ENCODE measurements at places on chromosomes 4 and X.
A peak's percentile ranks its signal among the peaks of the same experiment; 100 is the strongest.

DNA sequence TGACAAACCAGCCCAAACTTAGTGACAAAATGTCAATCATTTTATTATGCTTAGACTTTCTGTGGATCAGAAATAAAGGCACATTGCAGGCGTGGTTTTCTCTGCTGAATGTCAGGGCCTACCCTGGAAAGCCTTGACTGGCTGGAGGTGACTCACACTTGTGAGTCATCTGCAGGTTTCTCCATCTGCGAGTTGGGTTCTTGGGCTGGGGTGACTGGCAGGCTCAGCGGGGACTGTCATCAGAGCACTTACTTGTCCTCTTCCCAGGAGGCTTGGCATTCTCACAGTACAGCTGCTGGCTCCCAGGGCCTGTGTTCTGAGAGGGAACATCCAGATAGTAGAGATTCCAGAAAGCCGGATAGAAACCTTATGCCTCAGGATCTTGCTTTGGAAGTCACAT, 153.8 kb upstream of the AGA start:
- DNase-seq, result no peak

DNA sequence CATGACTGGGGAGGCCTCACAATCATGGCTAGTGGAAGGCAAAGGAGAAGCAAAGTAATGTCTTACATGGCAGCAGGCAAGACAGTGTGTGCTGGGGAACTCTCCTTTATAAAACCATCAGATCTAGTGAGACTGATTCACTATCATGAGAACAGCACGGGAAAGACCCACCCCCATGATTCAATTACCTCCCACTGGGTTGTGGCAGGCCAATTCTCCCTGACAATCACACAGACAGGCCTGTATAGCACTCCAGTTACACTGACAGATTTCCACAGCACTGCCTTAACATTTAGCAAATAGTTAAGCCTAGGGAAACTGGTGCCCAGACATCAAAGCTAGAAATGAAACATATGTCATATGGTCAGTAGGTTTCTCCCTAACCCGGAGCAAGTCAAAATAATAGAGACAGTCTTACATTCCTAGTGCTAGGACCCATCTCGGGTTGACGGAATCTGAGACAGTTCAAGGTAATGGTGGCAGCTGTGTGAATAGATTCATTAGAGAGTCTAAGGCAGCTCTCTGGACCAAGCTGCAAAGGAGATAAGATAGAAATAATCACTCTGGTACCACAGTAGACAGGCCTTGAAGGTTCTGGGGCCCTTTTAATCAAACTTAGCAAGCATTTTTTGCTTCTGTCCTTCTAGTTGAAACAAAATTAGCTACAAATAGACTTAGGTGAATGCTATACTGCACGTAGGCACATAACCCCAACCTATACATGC, 9.4 kb upstream of the HERC5 start:
- DNase-seq, result peak; percentile 56

DNA sequence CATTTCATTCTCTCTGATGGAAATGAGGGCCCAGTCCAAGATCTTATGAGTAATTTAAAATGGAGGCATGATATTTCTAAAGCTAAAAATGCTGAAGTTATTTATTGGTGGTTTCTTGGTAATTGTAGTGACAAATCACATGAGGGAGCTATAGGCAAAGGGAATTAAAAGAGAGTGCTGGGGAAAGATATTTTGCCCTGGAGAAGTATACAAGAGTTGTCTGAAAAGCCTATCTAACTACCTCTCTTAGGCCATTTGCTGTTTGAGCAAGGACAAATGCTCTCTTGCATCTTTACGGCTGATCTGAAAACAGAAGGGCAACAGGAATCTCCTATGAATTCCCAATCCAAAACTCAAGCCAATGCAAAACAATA, 89.4 kb downstream of the FMR1NB start:
- DNase-seq, result no peak

DNA sequence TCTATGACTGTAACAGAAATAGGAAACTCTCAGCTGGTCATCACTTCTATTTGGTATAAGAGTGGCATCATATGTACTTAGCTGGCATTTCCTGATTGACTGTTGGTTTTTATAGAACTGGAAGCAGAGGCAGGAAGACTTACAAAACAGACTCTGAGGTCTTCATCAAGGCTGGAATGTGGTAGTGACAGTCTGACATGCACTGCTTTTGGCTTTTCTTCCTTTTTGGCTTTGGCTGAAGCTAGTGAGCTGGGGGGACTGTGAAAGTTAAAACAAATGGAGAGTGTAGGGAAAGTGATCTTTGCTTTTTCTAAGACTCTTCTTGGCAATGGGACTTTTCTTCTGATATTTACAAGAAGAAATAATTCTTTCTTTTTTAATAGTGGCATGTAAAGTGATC, 121.1 kb upstream of the SLC4A4 start:
- DNase-seq, result no peak

DNA sequence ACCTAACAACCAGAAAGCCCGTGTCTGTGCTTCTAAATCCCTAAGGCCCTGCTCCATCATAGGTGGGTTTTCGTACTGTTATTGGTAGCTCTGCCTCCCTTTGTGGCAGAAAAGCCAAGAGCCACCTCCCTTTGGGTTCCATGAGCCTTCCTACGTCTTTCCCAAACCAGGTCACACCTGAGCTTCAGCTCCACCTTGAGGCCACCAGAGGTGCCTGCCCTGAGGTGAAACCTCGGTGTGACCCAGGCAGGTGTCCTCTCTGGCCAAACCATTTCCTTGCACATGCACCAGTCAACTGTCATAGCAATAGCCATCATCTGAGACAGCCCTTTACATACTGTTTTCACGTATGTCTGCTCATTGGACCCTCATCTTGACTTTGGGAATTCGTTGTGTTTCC, 188.0 kb upstream of the RBPJ start:
- DNase-seq, result no peak

DNA sequence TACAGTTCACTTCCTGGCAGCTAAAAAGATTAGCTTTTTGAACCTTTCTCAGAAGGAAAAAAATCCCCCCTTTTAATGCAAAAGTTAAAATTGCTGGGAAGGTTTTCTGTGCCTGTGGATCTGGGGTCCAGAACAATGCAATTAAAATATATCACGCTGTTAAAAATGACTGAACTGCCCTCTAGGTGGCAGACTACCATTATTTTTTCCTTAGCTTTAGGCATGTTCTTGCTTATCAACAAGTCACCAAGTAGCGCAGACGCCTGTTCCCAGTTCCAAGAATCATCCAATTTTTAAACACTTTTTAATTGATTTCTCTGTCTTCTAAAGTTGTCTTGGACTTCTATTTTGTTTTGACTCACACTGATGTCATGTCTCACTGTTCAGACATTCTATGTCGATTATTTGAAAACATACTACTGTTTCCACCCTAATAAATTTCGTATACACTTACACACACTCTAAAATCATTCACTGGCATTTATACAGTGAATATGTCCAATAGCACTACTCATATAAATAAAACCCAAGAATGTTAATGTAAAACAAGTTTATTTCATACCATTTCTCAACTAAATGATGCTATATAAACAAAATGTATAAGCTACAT, 661.6 kb downstream of the RAPGEF2 start:
- DNase-seq, result peak; percentile 64

GRCh38 chr4:107219681-107220080, 183.6 kb upstream of the DKK2 start:
- DNase-seq, result no peak

DNA sequence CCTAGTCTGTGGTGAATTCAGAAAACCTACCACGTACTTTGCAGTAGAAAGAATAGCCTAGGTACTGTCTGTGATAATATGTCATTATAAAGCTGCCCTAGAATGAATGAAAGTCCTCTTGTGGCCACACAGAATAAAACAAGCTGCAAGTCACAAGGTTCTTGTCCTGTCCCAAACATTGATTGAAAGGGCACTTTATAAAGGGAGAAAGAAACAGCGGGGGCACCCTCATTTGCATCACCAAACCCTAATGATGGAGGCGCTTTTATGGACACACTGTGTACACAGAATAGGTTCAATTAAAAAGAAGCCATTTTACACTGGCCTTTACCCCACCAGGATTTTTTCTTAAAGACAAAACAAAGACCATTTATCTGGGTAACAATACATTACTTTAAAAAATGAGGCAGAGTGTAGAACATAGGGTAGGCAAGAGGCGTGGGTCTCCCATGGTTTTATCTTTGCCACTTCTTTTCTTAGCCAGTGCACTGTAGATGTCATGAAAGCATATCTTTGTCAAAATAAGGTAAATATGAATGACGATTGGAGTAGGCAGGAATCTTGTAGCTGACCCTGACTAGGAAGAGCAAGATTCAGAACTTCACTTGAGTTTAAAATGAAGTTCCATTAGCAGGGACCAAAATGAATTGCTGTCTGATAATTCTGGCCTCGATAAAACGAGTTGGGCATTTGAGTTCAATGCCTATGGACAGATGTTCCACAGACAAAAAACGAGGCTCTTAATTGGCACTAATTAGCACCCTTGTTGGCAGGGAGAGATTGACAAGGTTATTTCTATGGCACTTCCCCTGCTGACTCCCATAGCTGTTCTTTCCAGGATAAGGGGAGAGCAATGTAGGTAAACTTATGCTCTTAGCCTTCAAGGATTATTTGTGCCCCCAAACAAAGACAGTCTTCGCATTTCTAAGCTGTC, 365.1 kb downstream of the AFF2 start:
- no peak for DNase-seq

DNA sequence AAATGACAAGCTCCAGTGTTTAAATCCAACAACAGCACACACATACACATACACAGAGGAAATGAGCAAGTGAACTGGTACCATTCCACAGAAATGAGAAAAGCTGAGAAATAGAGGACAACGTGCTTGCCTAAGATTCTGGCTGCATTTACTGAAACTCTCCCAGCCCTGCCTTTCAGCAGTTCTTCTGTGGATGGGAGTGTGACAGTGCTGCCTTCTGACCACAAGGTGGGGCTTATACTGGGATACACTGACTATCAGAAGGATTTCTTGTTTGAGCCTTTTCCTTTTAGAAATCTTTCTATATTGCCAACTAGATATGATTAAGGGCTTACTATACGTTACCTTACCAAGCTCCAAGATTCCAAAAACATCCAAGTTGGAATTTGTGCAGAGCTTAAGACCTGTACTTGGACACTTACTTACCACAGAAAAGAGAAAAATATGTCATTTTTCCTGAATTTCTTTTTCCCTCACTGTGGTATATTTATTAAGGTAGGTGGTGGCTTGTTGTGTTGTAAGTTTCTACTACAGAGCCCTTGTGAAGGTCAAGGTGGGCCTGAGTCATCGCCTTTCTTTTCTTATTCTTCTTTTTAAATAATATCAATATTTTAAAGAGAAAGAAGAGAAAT, 10.7 kb upstream of the CXCL8 start:
- DNase-seq, result peak; percentile 64

- no peak for DNase-seq
Measured at GRCh38 chr4:138185859-138186645, 56.1 kb downstream of the SLC7A11 start.

- no peak for DNase-seq
Measured at GRCh38 chr4:155444721-155445120, 68.0 kb upstream of the MAP9 start.

DNA sequence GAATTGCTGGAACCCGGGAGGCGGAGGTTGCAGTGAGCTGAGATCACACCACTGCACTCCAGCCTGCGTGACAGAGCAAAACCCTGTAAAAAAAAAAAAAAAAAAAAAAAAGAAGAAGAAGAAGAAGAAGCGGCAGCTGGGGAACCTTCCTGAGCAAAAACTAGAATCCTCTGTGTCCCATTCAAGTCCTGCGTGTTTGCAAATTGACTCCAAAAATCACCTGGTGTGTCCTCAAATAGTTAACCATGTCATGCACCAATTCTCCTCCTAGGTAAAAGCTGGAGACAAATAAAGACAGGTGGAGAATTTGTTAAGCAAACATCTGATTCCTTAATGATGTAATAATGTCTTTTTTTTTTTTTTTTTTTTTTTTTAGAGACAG, 31.9 kb upstream of the ASMTL start:
- DNase-seq, result no peak

DNA sequence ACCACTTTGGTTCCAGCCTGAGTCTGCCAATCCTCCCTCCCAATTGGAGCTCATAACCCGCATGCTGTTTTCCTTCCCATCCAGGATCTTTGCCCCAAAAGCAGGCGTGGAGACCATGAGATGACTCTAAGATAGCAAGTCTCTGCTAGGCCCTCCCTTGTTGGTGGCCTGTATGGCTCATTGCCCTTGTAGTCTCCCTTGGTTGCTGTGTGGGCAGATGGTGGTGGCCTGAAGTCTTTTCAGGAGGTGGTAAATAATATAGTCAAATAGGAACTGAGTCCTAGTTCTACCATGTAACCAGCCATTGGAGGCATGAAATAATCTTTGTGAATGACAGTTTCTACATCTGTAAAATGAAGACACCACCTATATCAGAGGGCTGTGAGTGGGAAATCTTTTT, 1.2 kb downstream of the ATP6AP1 start:
- DNase-seq, result no peak

- no peak for DNase-seq
Measured at GRCh38 chr4:20256381-20256881, 4.7 kb downstream of the SLIT2 start.

- no peak for DNase-seq
Measured at GRCh38 chr4:87304745-87305432, 17.8 kb downstream of the HSD17B13 start.

DNA sequence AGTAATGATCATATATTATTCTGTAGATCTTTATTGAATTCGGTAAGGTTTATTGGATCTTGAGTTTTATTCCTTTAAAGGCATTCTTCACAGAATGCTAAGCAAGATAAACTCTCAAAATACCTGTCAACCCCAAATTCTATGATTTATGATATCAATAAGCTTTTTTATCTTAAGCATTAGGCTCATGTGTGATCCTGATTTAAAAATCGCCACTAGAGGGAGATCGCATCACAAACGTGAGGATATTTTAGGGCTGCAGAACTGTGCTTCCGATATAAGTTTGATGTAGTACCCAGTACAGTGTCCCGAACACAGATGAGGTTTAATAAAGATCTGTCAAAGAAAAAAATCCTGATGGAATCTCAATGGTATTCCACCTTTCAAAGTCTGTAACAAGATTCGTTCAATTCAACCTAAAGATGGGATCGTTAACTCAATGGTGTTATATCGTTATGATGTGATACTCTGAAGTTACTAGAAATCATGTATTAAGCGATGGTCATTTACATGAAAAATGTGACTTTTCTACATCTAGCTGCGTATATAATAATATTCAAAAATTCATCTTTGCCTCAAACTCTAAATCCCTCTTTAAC, 169.0 kb downstream of the CORIN start:
- DNase-seq, result peak; percentile 55

DNA sequence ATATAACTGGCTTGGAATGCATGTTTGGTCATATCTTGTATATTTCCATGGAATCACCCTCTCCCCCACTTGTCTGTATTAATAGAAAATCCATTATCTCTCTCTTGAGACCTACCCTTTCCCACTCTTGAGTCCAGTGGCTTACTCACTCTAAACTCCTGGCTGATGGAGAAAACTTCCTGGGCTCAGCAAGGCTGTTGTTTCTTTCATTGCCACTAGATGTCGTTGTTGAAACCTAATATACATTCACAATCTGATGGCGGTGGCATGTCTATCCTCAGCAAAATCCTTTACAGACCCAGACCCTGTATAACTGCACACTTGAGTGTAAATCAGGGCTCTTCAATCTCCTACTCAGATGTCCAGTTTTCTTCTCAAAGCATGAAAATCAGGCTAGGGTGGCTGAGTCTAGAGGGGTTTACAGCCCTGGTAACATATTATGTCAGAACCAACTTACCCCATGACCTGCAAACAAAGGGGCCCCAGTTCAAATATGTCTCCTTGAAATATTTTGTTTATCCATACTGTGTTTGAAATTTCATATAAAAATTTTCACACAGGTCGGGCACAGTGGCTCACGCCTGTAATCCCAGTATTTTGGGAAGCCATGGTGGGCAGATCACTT, 70.0 kb upstream of the FAM241A start:
- peak; percentile 63 for DNase-seq

- peak; percentile 2 for DNase-seq
Measured at GRCh38 chrX:78886550-78886949, 58.6 kb upstream of the P2RY10 start.
